Body of pancreas (tissue), 4 donors: ENCODE measurements at places on chromosomes 3 and 15. TPM values are rescaled to one million over a fixed set of nuclear protein-coding genes. Genes with fewer than 3 reads are reported as not detected.
A peak's percentile ranks its signal among the peaks of the same experiment; 100 is the strongest.

The TLE3 gene
- 33.9 TPM for total RNA-seq

The DNAH12 gene
- 0.52 TPM for total RNA-seq

The GABRG3 gene
- total RNA-seq, result not detected

The COL6A5 gene
- total RNA-seq, result not detected

DNA sequence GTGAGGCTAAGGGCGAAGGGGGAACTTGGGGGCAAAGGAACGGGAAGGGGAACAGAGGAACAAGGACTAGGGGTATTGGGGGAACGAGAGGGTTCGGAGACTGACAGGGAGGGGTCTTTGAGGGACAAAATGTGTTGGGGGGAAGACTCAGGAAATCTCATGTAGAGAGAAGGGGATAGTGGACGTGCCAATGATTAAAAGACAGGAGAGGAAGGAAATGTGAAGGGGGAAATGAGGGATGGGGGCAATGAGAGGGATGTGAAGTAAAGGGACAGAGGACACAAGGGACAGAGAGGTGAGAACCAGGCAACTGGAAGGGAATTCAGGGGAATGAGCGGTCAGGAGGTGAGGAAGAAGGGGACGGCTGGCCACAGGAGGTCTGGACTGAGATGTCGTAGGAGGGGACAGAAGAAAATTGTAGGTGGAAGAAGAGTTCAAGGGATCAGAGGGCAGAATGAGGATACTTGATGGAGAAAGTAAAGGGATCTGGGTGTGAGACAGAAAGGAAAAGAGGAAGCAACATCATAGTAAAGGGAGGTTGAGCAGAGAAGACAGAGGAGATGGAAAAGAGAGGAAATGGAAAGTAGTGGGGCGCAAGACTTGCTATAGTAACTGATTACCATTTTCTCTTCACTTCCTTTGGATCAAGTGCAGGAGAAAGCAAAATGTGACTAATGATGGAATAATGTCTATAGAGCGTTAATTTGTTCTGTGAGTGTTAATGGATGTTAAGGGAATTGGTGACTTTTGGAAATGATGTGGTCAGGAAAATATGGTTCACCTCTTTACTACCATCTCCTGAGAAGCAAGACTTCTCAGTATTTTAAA lies 749 bp downstream of the RAB8B start:
- H3K4me3 ChIP-seq, result peak overlapping the region; percentile 89
- H3K27me3 ChIP-seq, result no peaks in the 10 kb centered on the region
- peaks cover 22% of the 10 kb centered on the region for H3K4me1 ChIP-seq
- no peak for DNase-seq
- no peaks in the 10 kb centered on the region for H3K36me3 ChIP-seq

GRCh38 chr3:21747376-21747775 lies 3.6 kb downstream of the ZNF385D start:
- H3K27me3 ChIP-seq, result no peaks in the 10 kb centered on the region
- no peaks in the 10 kb centered on the region for H3K36me3 ChIP-seq
- no peak overlapping the region for H3K4me3 ChIP-seq
- H3K27ac ChIP-seq, result no peak overlapping the region

GRCh38 chr15:25416693-25417092 lies 22.1 kb downstream of the UBE3A start:
- peaks cover 14% of the 10 kb centered on the region for H3K4me1 ChIP-seq
- DNase-seq, result no peak
- H3K27me3 ChIP-seq, result no peaks in the 10 kb centered on the region
- H3K27ac ChIP-seq, result no peak overlapping the region

DNA sequence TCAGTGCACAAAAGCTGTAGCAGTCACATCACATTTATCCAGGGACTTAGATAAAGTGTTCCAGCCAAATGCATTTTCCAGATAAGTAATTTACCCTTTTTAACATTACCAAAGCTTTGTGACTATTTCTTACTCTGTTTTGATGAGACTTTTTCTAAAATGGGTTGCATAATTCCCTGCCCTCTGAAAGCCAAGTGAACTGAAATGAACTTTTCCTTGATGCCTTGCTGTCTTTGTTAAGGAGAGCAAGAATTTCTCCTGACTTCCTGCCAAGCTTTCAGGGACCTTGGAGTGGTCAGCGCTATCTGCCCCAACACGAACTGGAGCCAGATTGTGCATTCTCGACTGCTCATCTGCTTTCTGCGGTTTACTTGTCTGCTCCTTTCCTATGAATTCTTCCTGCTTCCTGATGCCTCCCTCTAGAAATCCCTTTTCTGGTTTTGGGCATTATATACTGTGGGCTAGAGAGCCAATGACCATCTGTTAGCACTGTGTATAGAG lies 34.8 kb downstream of the EIF4E3 start:
- no peak overlapping the region for H3K4me3 ChIP-seq
- no peak overlapping the region for H3K27ac ChIP-seq
- no peaks in the 10 kb centered on the region for H3K27me3 ChIP-seq
- DNase-seq, result no peak

GRCh38 chr15:56552659-56553058 lies 87.7 kb upstream of the MNS1 start:
- no peak overlapping the region for H3K4me3 ChIP-seq
- no peaks in the 10 kb centered on the region for H3K27me3 ChIP-seq
- no peak overlapping the region for H3K27ac ChIP-seq
- DNase-seq, result no peak

GRCh38 chr3:123090728-123091531 lies 24.1 kb downstream of the PDIA5 start:
- no peaks in the 10 kb centered on the region for H3K27me3 ChIP-seq
- H3K36me3 ChIP-seq, result peaks cover 3% of the 10 kb centered on the region
- H3K27ac ChIP-seq, result peak overlapping the region; percentile 3
- peaks cover 34% of the 10 kb centered on the region for H3K4me1 ChIP-seq
- DNase-seq, result no peak

DNA sequence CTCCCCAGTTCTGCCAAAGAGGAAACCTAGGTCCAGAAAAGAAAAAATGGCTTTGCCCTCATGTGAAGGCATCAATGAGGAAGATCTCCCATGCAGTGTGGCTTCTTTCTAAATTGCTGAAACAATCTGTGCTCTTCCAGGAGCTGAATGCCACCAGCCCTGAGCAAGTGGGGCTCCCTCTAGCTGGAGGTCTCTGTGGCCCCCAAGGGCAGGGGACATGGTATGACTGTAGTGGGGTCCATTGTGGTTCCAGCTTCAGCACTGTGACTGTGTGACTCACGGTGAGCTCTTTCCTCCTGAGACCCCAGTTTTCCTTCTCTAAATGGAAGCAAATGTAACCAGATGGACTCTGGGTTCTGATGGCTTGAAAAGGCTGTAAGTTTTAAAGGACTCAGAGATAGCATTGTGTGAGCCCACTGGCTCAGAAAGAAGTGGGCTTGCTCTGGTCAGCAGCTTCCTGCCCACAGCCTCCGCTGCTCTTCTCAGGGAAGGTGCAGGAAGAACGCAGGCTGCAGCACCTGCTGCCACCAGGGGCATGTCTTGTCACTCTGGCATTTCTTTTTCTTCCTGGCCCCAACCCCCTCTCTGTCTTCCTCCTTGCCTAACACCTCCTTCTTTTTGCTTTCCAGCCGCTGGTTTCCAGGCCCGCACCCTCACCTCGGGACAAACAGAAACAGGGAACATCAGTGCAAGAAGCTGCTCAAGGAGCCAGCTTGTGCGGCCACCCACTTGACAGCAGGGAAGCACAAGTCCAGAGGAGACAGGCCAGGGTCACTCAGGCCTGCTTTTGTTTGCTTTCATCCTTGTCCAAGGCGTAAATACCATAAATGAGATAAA lies 5.8 kb upstream of the CXCR6 start:
- no peak overlapping the region for H3K4me3 ChIP-seq
- DNase-seq, result no peak
- H3K27ac ChIP-seq, result no peak overlapping the region
- no peaks in the 10 kb centered on the region for H3K27me3 ChIP-seq

GRCh38 chr15:66408254-66408653 lies 21.5 kb downstream of the MAP2K1 start:
- no peak overlapping the region for H3K27ac ChIP-seq
- H3K27me3 ChIP-seq, result no peaks in the 10 kb centered on the region
- no peaks in the 10 kb centered on the region for H3K36me3 ChIP-seq
- H3K4me1 ChIP-seq, result peaks cover 23% of the 10 kb centered on the region

- H3K4me3 ChIP-seq, result no peak overlapping the region
- DNase-seq, result no peak
- no peaks in the 10 kb centered on the region for H3K27me3 ChIP-seq
- no peak overlapping the region for H3K27ac ChIP-seq
These were observed 4.7 kb downstream of the PATL2 start for GRCh38 chr15:44706401-44706800.

GRCh38 chr3:120756061-120756460 lies 13.5 kb downstream of the GTF2E1 start:
- peaks cover 4% of the 10 kb centered on the region for H3K4me1 ChIP-seq
- DNase-seq, result no peak
- H3K36me3 ChIP-seq, result no peaks in the 10 kb centered on the region
- H3K27ac ChIP-seq, result no peak overlapping the region
- no peak overlapping the region for H3K4me3 ChIP-seq
- H3K27me3 ChIP-seq, result no peaks in the 10 kb centered on the region

- H3K4me1 ChIP-seq, result no peaks in the 10 kb centered on the region
- no peaks in the 10 kb centered on the region for H3K27me3 ChIP-seq
- DNase-seq, result peak; percentile 28
These were observed 16.4 kb downstream of the CHST13 start for GRCh38 chr3:126540342-126540849.

DNA sequence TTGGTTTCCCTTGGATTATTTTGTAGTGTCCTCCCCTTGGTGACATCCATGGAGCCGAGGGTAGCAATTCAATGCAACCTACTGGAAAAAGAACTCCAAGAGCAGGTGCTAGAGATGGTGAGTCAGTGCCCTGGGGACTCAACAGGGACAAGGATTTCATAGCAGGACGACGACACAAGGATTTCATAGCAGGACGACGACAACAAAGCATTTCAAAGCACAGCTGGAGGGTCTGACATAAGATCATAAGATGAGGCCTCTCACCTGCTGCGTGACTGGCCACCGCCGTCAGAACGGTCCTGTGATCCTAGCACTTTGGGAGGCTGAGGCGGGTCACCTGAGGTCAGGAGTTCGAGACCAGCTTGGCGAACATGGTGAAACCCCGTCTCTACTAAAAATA lies 22.5 kb downstream of the NRROS start:
- peaks cover 9% of the 10 kb centered on the region for H3K4me1 ChIP-seq
- H3K4me3 ChIP-seq, result no peak overlapping the region
- H3K27me3 ChIP-seq, result no peaks in the 10 kb centered on the region
- DNase-seq, result no peak

DNA sequence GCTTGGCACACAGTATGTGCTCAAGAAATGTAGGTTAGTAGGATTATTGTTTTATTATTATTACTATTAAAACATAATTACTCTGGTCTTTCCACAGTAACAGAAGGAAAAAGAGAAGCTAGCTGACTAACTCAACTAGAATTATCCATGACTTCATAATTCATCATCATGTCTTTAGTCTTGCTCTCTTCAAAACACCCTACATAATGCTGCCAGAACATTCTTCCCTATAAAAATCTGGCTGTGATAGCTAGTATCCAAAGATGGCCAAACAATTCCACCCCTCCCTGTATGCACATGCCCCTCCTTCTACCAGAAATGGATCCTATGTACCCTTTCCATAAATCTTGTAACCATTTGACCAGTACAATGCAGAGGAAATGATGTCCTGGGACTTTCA lies 48.8 kb upstream of the SRGAP3 start:
- no peak overlapping the region for H3K27ac ChIP-seq
- no peaks in the 10 kb centered on the region for H3K27me3 ChIP-seq
- peaks cover 7% of the 10 kb centered on the region for H3K4me1 ChIP-seq
- no peak overlapping the region for H3K4me3 ChIP-seq
- no peak for DNase-seq
